Globus pallidus (tissue), 1 donor: ENCODE measurements at places on chromosomes 1 and 21.

DNA sequence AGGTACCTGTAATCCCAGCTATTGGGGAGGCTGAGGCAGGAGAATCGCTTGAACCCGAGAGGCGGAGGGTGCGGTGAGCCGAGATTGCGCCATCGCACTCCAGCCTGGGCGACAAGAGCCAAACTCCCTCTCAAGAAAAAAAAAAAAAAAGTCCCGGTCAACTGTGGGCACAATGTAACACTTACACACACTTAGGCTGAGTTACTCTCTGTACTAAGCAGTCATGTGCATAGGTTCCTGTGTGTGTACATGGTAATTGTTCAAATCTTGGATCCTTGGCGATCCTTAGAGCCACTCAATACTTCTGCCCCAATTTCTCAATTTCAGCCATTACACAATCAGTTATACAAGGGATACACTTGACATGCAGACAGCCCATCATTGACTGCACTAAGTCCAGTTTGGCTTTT lies 11.6 kb downstream of the SDCCAG8 start:
- DNase-seq, result no peak

DNA sequence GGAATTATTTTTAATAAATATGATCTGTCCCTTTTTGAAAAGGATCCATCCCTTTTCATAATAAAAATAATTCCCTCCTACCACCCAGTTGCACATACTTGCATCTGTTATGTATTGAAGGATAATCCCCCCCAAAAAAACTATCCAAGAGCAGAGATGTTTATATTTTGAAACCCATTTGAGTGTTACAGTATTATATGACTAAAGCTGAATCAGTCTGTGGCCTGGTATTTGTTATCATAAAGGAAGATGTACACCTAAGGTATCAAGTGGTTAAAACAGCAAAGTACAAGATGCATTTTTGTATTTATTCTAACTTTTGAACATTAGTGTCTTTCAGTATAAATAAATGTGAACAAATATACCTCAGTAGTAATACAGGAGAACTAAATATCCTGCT lies 12.7 kb upstream of the TGFB2 start:
- DNase-seq, result no peak

DNA sequence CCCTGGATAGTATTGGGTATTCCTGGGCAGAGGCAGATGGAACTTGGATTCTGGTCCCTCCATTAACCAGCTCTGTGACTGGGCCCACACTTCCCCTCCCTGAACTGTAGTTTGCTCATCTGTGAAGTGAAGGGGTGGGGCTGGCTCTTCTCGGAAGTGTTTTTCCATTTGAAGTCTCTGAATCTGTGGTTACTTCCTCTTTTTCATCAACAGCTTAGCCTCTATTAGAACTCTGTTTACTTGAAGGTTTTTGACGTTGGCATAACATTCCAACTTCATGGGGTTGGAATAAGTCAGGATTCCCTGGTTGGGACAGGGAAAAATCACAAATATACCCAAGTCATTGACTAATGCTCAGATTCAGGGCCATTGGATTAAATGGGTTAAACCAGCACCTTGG lies 3.6 kb downstream of the KIAA0040 start:
- no peak for DNase-seq

DNA sequence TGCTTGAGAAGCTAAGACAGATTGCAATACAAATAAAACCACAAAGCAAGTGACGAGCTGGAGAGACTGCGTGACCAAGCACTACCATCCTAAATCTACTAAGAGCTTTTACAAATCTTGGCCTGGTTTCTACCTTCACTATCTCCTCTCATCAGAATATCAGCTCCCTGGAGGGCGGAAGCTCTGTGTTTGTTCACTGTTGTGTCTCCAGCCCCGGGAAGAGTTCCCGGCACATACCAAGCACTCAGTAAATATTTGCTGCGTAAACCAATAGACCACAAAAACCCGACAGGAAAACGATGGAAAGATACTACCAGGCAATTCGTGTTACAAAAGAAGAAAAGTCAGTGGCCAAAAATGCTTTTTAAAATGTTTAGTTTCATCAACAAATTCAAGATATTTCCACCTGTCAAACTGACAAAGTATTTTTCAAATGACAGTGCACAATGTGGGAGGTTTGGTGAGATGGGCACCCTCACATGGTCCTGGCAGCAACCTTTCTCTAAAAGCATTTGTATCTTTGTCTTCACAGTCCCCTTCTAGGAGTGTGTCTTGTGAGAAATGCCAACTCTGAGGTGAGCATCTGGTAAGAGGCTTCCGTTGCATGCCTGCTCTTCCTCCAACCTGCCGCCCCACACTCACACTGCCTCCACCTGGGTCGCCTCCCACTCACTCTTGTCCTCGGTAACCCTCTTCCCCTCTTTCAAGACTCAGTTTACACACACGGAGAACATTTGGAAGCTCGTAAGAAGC lies 34.7 kb downstream of the SLC1A7 start:
- no peak for DNase-seq
